Activated CD4-positive, alpha-beta T cell treated with anti-CD3 and anti-CD28 coated beads, Interleukin-2, amount 50 U/mL, for 24 hours (primary cell): ENCODE measurements at places on chromosomes 3 and 15.

DNA sequence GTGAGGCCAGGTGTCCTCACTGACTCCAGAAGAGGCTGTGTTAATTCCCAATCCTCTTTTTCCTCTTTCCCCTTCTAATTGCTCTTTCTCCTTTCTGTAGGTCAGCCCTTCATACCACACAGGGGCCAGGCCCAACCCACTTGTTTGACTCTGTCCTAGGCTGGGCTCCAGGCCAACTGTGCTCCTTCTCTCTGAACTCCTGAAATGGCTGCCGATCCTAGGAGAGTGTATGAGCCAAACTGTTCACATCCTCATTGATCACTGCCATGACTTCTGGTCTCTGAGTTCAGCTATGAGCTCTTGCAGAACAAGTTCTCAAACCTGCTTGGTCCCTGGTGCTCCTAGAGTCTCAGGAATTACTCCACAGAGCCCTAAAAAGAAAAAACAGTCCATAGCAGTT lies 145.1 kb downstream of the VGLL4 start:
- no peak for DNase-seq

- DNase-seq, result no peak
These were observed 227.5 kb downstream of the MAGI1 start for GRCh38 chr3:65811086-65811761.

GRCh38 chr3:31462050-31462569 lies 70.6 kb upstream of the STT3B start:
- DNase-seq, result peak; percentile 9

GRCh38 chr3:131393051-131393450 lies 11.5 kb downstream of the NUDT16 start:
- no peak for DNase-seq
